ENCODE measurements at places on chromosomes 3 and 15.
A peak's percentile ranks its signal among the peaks of the same experiment; 100 is the strongest.

DNA sequence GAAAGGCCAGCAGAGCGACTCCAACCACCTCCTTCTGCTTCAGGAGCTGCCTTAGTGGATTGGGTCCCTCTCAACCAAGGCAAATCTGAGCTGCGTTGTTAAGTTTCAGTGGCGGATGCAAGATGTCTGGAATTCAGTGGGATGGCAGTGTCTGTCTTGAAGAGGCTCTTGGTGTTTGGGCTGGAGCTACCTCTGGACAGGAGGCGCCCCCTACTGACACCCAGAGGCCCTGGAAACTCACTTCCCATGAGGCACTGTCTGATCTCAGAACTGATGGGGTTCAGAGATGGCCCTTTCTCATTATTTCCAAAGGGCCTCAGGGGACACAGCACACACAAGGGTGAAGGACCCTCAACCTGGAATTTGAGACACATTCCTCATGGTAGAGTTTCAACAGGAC, 6.0 kb upstream of the SLC28A1 start:
- no peak for DNase-seq

GRCh38 chr15:81929557-81929956, 116.3 kb downstream of the MEX3B start:
- DNase-seq: no peak

DNA sequence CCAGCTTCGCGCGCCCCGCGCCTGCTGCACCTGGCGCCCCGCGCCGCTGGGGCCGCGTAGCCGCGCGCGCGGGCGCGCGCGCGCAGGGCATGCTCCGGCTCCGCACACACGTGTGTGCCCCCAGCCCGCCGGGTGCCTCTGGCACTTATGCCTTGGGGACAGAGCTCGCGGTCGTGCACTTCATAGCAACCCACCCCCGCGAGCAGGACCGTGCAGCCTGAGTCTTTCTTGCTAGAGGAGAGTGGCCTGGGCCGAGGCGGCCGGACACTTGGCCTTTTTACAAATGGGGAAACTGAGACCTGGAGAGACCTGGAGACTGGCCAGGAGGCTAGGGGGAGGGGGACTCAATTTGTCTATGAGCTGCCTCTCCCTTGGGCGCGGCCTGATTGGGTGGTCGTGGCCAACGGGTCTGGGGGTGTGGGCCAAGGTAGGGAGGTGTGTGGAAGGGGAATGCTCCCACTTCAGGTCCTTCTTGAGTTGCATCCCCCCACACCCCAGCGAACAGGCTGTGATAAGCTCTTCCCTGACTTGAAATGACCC, 562 bp downstream of the NBEAL2 start:
- DNase-seq: no peak

DNA sequence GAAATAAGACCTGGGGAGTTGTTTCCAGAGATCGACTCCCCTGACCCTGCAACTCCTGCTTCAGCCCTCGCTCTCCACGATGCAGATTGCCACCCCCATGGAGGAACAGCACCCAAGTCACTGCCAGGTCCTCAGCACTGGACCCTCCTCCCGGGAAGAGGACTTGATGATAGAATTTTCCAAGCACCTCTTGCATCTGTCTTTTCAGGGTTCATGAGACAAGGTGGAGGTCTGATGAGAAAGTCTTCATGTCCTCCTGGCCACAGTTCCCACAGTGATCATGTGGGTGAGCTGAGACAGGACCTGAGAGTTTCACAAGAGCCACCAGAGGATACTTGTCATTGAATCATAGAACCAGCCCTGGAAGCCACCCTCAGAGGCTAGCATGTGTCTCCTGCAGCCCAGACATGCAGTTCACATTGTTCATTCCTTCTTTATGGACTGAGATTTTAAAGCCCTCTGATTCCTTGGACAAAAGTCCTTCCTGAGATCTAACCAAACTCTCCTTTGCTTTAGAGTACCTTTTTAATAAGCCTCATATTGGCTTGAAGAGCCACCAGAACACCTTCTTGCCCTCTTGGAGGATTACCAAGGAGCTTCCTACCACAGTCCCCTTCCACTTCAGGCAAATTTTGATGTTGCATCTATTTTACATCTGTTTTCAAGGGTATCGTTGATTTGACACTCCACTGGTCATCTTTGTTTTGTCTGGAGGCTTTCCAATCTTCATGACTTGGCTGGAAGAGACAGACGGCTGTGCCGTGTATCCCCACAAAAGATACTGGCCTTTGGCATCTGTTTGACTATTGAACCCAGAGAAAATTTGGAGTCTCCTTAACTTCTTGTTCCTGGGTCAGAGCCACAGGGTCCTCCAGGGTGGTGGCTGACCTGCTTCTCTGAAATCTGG, 224.8 kb upstream of the BHLHE40 start:
- DNase-seq: no peak

- DNase-seq: no peak
These were observed 249.7 kb downstream of the KCNMB2 start for GRCh38 chr3:178785961-178786360.

DNA sequence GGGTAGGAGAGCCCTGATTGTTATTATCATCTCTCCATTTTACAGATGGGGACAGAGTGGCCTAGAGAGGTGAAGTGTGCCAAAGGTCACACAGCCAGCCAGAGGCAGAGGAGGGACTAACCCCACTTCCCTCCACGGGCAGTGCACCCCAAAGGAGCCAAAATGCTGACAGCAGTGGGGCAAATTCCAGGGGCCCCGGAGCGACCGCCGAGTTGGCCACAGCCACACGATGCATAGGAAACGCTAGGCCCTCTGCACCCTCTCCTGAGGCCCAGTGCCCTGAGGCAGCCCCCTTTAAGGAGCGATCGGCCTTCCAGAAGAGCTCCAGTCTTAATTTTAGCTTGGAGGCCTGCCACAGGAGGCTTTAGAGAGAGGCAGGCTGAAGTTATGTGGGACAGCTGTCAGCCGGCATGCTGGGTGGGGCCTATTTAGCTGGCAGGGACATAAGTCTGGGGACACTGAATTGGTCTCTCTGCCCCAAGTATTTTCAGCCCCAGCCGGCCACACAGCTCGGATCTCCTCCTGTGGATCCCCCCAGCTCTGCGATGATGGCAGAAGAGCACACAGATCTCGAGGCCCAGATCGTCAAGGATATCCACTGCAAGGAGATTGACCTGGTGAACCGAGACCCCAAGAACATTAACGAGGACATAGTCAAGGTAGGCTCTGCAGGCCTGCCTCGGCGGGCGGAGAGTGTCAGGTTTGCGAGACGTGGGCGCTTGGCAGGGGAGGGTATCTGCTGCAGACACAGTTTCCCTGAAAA, at the start of gene CAV3:
CAV3 (plus strand) TSS at position 471 of the 763 bp plus-strand sequence; CDS start at position 546, 75 bp downstream.
- no peak for DNase-seq

DNA sequence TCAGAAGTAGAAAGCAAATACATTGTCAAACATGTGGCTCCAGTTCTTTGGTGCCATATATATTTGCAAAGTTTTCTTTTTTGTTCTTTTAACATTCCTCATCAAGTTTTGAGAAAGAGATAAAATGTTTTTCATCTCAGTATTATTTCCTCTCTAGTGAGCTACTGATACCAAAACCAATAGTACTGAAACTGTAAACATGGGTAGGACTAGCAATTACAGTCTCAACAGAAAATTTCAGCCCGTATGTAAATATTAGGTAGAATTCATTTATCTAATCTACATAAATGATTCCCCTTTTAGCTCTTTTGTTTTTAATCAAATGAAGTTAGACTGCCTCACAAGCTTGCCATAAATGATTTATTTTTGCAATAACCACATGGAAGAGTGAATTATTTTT, 21.4 kb downstream of the SECISBP2L start:
- no peak for DNase-seq

DNA sequence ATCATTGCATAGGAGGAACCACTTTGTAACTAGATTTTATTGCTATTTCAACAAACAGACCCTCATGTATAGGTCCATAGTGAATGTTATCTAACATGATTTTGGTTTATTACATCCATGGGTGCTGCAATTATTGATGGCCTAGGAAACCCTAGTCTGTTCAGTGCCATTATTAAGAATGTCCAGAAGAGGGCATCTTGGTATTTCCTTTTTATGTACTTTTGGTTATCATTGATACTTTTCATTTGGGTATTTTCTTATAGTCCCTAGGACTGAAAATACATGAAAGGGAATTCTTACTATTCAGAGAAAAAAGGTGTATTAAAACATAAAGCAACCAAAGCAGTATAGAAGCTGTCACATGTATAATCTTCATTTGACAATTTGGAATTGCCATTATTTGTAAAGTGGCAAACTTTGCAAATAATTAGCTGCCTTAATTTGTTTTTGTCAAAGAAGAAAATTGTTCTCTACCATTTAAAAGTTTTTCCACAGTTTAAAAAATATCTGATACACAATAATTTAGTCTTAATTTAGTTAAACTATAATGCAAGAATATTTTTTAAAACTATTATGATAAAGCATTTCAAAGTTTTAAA, 48.7 kb downstream of the CNOT10 start:
- DNase-seq: peak; percentile 28

GRCh38 chr3:23590424-23591273, 215.1 kb upstream of the UBE2E1 start:
- DNase-seq: no peak

GRCh38 chr3:143648218-143648617, 200.1 kb downstream of the SLC9A9 start:
- no peak for DNase-seq
